Foreskin keratinocyte (primary cell): ENCODE measurements at places on chromosomes 11 and 22. TPM values are rescaled to one million over a fixed set of nuclear protein-coding genes. Genes with fewer than 3 reads are reported as not detected.
A peak's percentile ranks its signal among the peaks of the same experiment; 100 is the strongest.

Gene CCDC116
- 0.07 and 0.10 TPM in 2 replicates for total RNA-seq

DNA sequence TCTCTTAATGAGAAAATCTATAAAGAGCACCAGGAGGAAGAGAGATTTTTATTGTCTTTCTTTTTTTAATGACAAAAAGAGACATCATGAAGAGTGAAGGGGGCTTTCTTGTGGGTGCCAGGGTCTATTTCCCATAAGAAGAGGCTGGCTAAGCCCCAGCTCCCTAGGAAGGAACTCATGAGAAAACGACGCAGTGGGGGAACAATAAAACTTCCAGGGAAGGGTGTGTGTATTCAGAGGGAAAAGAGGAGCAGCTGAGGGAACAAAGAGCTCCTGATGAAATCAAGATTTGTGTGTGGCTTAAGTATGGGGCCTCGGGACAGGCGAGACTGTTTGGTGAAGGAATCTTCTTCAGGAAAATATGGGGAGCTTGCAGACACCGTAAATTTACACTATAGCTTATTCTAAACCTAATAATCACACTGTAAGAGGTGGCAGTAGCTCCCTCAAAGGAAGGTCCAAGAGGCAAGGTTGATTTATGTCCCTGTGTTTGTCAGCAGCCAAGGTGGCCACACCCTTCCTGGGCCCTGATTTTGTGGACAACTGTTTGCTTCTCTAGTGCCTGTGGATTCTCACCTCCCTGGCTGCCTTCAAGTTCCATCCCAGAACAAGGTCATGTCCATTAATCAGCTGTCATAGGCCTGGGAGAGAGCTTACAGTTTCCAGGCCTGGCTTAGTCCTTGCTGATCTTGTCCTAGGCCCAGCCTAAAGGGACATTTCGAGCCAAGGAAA lies 615.7 kb downstream of the INSC start:
- DNase-seq: no peak

- DNase-seq: peak; percentile 98
These were observed 171.5 kb downstream of the SBF2 start for GRCh38 chr11:10122326-10123197.

GRCh38 chr11:69665669-69666068 lies 9.5 kb downstream of the LTO1 start:
- no peak for DNase-seq

Gene SH3BP1
- 48.6 and 51.5 TPM in 2 replicates for total RNA-seq
